Activated CD4-positive, alpha-beta T cell treated with anti-CD3 and anti-CD28 coated beads, Interleukin-2, amount 50 U/mL, for 1 hour (primary cell): ENCODE measurements at places on chromosomes 13 and 19.

- DNase-seq: no peak
Observed at GRCh38 chr13:20547479-20547908, 19.5 kb upstream of the IFT88 start.

- DNase-seq: no peak
Observed at GRCh38 chr19:35565016-35565856, 1.8 kb upstream of the ATP4A start.

DNA sequence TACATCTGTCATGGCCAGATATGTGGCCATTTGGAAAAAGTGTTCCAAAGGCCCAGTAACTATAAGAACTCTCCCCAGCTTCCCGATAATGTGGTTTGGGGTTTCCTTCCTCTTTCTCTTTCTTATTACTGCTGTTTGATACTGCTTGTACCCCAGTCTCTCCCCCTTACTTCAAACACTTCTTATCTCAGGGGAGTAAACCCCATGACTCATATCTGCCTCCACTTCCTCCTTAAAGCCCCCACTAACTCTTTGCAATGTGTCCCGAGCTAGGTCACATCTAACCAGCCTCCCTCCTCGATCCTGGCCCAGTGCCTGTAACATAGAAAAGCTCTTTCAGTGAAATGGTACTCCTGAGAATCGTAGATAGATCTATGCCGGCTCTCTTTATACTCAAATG is 82.4 kb upstream of the STARD13 start:
- no peak for DNase-seq

- DNase-seq: no peak
Observed at GRCh38 chr19:42512743-42513304, 15.5 kb downstream of the CEACAM1 start.

DNA sequence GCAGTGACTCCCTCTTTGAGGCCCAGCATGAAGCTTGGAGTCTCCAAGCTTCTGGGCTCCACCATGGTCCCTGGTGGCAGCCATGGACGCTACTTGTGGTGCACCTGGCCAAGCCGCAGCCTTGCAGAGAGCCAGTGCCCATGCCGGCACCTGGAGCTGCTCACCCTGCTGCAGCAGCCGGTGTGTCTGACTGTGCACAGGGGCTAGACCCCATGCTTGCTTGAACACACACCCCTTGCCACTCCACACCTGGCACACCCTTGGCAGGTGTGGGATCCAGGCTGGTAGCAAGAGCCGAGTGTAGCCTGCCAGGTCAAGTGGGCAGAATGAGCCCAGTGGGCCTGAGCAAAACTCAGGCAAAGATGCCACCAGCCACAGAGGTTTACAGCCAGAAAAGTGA is 18.6 kb upstream of the MLLT1 start:
- no peak for DNase-seq

DNA sequence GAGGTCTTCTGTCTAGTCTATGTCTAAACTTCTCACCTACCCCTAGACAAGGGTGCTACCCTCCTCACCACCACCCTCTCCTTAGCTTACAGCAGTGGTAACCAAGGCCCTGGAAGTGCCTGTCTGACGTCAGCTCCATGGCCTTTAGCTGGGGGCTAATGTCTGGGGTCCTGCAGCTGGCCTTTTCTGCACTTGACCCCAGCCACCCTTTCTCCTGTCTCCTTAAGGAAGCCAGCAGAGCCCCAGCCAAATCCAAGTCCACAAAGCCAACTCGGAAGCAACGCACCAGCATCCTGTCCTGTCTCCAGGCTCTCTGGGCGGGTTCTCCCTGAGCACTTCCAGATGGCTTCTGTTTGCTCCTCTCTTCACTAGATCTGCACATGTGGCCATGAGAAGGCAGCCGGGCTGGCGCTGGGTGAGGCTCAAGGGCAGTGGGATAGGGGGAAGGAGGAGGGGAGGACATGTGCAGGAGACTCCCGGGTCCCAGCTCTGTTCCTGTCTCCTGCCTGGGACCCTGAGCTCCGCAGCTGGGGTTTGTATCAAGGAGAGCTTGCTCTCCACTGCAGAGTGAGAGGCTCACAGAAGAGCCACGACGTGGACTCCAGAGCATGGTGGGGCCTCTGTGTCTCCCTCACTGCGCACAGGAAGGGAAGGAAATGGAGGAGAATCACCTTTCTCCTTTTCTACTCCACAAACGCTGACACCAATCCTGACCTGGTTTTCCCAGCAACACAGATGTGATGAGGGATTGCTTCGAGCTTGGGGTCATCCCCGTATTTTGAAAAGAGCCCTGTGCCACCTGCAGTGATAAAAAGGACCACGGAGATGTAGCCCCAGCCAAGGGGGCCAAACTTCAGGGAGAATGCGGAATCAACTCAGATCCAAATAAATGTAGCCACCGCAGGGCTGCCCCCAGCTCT is 204.2 kb downstream of the USP12 start:
- DNase-seq: no peak
